ENCODE measurements at places on chromosomes 5 and 9.

- DNase-seq: no peak
These were observed 194.7 kb downstream of the CACNA1B start for GRCh38 chr9:138072161-138072842.

GRCh38 chr5:89758146-89758545, 651.4 kb downstream of the CETN3 start:
- no peak for DNase-seq

GRCh38 chr5:176916337-176916736, 17.2 kb upstream of the HK3 start:
- peak; percentile 57 for DNase-seq

DNA sequence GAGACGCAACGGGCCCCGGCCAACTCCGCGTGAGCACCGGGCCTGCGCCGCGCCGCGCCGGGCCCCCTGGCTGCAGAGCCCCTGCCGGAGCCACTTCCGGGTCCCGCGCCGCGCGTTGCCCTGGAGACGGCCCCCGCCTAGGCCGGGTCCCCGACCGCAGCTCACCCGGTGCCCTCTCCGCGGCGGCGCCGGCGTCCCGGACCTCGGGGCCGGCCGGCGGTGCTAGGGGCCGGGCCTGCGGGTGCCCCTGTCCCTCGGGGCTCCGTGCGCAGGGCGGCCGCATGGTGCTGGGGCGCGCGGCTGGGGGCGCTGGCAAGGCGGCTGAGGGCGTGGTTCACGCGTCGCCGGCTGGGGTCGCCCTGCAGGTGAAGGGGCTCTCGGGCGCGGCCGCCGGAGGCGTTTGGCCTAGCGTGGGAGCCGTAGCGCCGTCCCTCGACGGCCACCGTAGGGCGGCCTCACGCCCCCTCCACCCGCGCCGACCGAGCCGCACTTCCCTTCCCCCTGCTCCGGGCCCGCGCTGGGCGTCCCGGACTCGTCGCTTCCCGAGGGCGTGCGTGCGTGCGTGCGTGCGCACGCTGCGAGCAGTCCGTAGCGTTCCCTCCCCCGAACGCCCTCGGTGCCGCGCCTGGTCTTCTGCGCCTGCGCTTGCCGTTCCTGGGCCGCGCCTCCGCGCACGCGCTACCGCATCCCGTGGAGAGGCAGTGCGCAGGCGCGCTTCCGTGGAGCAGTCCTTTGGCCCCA, at the start of gene TMEM250:
Gene TMEM250, minus strand, starts transcription at position 556 of the 741 bp plus-strand sequence. CDS start 1,975 bp downstream, outside the sequence.
- peak; percentile 98 for DNase-seq

DNA sequence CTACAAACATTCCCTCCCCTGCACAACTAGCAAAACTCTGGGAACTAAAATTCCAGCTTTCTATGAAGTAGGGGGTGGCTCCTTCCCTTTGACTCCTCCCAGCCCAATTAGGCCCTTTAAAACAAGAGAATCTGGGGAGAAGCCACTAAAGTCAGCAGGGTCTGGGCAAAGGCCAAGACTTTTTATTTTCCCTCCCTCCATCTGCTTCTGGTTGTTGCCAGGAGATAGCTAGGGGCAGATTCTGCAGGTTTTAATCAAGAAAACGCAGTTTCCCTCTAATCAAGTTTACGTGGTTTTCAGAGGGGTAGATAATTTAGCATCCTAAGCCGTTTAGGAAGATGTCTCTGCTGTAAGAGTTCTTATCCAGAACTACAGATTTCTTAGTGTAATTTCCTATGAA, 114.5 kb upstream of the CDH6 start:
- peak; percentile 57 for DNase-seq

DNA sequence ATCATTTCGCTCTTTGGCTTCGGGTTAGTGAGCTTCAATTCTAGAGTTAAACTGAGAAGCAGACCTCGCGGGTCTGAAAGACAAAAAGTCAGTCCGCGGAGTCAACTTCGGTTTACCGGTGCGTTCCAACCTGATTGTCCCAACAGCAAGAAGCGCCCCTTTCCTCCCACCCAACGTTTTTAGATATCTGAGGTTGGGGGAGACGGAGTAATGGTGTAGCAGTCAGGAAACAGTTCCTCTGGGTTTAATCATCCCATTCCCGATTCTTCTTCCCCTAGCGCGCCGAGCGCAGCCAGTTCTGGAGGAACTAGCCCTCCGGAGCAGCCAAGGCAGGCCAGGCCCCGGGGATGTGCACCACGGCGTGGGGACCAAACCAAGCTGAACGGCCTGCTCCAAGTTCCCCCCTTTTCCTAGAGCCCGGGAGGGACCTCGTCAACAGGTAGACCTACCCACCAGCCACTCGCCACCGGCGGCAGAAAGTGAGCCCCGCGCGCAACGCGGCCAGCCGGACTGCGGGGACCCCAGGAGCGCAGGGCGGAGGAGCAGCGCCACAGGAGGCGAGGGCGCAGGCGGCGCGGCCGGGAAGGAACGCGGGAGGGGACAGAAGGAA, 622 bp upstream of the ISL1 start:
- peak; percentile 82 for DNase-seq

DNA sequence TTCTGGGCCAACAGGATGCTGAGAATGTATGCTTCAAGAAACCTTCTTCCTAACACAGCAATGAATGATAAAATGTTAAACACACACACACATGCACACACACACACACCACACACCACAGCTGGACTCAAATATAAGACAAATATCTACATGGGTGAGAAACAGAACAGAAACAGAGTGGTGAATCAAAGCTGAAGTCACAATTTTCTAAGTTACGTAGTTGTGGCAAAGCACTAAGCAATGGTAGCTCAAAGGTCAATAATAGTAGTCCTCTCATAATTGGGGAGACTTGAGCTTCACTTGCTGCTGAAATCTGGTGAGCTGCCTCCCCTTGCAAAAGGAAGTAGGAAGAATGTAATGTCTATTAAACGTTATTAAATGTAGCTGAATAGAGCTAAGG, 33.7 kb upstream of the ITGA1 start:
- no peak for DNase-seq

GRCh38 chr5:135265497-135266302, 133.3 kb downstream of the MACROH2A1 start:
- DNase-seq: no peak

- DNase-seq: no peak
These were observed 32.3 kb downstream of the UBQLN1 start for GRCh38 chr9:83675466-83675865.

DNA sequence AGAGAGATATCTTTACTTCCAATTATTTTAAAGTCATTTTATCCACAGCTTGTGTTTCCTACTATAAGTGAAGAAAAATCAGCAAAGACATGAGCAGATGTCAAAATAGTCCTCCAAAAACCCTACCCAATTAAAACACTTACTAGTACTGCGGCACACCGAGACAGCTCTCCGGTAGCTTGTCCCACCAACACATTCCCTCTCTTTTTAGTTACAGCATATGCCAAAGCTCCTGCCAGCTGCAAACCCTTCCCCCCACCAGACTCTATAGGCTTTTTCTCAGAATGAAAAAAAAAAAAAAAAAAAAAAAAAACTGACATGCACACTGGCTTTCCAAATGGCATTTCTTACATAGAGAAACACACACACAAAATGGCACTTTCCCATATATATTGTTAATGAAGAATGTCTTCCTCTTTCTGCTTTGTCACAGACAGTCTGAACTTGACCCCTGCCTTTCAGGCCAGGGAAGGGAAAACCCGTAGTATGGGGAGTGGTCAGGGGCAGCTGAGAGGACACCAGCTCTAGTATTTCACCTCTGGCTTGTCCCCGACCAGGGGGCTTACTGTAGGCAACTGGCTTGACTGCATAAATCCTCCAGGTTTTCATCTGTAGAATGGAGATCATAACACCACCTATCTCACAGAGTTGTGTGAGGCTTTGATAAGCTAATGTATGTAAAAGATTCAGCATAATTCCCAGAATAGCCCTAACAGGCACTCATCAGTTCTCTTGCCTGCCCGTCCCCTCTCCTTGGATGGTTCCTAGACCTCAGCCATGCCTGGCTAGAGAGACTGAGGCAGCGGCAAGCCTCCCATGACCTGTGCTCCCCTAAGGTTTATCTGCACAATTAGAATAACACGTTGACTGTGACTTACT, 233.6 kb downstream of the CRB2 start:
- no peak for DNase-seq
